ENCODE measurements at places on chromosomes 5 and 9.

GRCh38 chr5:55823151-55823796 is 27.9 kb upstream of the IL31RA start:
- no peak for DNase-seq

DNA sequence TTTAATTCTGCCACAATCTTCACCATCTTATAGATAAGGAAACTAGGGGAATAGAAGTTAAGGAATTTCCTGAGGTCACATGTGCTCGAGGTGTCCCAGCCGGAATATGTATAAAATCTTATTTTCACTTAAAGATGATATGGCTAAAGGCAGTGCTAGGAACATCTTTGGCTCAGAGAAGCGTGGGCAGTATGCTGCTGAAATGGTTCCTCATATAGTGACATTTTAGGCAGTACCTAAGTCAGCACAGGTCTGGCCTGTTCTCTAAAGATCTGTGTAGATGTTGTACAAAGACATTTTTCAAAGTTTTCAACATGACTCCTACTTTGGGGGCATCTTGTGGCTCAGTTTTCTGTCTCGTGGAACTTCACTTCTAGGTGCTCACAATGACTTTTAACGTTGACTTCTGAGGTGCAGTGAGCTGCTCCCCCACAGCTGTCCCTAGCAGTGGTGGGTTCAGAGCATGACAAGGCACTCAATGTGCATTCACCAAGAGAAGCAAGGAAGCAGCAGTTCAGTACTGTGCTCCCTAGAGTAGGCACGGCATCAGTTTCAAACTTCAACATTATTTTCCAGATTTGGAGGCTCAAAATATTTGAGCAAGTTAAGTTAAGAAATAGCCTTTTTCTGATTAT is 40.3 kb downstream of the TNFAIP8 start:
- DNase-seq: no peak

- DNase-seq: no peak
These were observed 237.0 kb downstream of the TENT4A start for GRCh38 chr5:6950250-6950649.

GRCh38 chr9:114318416-114318815 is 4.5 kb upstream of the ORM1 start:
- DNase-seq: no peak

DNA sequence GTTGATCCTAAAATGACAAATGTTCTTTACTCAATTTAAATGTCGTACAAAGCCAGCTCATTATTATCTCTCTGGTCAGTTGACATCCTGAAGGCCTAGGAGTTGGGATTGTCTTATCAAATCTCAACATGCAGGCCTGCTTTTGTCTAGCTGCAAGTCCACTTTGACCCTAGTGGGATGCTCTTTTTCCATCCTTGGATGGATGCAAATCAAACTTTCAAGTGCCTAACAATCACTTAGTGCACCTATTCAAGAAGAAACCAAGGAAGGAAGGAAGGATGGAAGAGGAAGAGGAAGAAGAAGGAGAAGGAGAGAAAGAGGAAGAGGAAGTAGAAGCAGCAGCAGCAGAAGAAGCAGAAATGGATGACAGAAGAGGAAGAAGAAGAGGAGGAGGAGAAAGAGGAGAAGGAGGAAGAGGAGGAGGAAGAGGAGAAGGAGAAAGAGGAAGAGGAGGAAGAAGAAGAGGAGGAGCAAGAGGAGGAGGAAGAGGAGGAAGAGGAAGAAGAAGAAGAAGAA is 109.6 kb downstream of the PIK3R1 start:
- DNase-seq: no peak

DNA sequence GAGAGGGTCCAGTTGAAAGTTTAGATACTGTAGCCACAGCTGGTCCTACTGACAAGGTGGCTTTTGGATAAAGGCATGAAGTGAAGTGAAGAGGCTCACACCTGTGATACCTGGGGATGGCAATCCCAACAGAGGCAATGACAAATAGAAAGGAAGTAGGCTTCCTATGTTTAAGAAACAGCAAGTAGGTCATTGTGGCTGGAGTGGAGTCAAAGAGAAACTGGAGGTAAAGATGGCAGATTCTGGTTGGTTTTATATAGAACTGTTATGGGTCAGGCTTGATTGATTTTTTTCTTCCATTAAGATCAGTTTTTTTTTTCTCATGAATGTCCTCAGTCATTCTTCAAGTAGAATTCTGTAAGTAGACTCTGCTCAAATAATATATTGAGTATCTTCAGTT is 79.5 kb downstream of the ANXA1 start:
- DNase-seq: no peak

DNA sequence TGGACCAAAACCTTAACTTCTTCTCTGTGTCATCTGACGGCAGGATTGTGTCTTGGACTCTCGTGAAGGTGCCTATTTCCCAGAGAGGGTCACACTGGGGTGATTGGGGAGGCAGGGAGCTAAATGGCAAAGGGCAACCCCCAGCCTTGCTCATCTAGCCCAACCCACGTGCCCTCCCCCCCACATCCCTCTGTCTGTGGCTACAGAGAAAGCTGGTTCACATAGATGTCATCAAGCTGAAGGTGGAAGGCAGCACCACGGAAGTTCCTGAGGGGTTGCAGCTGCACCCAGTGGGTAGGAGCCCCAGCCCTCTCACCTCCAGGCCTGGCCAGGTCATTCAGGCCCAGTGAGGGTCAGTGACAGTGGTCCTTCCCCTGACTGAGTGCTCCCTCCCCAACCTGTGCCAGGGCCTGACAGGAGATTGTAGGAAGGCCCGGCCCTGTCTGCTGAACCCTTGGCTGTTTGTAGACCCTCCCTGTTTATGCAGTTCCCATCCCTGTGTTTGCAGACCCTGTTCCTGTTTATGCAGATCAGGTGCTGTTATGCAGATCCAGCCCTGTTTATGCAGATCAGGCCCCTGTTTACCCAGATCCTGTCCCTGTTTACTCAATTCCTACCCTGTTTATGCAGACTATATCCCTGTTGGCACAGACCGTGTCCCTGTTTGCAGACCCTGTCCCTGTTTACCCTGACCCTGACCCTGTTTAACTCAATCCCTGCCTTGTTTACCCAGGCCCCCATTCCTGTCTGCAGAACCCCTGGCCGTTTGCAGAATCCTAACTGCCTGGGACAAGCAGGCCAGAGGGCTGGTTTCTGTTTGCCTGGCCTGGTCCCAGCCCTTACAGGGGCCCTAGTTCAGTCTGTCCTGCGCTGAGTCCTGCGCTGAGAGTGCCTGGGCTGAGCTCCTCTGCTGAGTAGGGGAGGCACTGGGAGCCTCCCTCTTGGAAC is 10.4 kb downstream of the ENHO start:
- no peak for DNase-seq

DNA sequence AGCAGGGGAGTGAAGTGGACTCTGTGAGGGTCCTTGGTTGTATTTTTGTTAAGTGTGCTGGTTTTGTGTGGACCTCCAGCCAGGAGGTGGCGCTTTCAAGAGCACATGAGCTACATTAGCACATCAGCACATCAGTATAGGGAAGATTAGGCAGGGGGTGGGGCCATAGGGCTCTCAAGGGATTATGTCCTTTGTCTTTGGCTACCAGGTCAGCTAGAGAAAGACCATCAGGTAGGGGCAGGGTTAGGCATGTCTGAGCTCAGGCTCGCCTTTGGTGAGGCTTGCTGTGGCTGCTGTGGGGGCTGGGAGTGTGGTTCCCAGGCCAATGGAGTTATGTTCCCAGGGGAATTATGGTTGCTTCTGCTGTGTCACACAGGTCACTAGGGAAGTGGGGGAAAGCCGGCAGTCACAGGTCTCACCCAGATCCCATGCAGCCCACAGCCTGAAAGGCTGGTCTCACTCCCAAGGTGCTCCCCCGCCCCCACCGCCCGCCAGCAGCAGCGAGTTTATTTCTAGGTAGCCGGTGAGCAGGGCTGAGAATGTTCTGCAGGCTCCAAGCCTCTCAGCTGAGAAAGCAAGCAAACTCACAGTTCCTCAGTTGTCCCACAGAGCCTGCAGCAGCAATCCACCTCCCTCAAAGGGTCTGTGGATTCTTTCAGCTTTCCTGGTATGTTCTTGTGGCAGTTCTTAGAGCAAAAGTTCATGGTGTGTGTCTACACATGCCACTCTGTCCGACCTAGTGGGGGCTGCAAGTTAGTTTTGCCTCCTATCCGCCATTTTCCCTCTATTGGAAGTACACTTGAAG is 13.7 kb downstream of the OR1J1 start:
- DNase-seq: no peak

- no peak for DNase-seq
These were observed 5.9 kb downstream of the HDHD3 start for GRCh38 chr9:113370806-113371325.

DNA sequence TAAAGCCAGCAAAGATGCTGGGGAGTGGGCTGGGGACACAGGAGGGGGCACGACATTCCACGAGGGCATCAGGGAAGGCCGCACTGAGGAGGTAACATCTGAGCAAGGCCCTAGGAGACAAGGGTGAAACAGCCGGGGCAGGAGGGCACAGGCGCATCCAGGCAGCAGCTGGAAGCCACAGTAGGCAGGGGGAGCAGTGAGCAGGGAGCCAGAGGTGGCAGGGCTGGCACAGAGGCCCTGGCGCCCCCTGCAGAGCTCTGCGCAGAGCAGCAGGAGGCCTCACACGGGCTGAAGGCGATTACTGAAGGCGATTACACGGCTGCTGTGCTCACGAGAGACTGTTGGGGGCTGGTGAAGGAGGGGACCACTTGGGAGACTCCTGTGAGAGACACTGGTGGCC is 15.4 kb downstream of the LMAN2 start:
- no peak for DNase-seq

GRCh38 chr5:10579536-10580521 is 16.0 kb downstream of the ANKRD33B start:
- no peak for DNase-seq

DNA sequence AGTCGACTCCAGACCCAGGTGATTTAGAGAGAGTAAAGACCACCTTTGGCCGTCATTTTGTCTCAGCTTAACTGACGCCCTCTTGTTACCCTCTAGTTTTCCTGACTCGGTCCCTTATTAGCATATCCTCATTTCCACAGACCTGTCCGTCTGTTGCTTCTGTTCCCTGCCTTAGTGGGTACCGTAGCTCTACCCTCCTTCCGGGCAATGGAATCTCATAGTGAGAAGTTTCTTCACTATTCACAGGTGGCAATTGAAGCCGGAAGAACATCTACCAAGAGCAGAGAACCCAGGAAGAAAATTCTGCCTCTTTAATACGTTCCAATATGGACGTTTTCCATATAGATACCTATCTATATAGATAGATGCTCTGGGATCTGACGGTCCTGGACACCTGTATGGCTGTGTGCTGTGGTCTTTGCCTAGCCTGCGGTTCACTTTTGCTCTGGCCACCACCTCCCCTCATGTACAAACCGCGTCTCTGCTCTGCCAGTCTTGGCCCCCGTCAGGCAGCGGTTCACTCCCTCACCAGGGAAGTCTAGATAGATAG is 652 bp upstream of the TMEM161B start:
- DNase-seq: peak; percentile 4

GRCh38 chr5:72366324-72366976 is 46.3 kb downstream of the PTCD2 start:
- no peak for DNase-seq

- no peak for DNase-seq
These were observed 3.5 kb upstream of the CNTFR start for GRCh38 chr9:34592895-34593601.
